ENCODE measurements at places on chromosomes 13 and 19.

- DNase-seq: no peak
These were observed 10.8 kb upstream of the HSPH1 start for GRCh38 chr13:31172535-31172934.

- no peak for DNase-seq
These were observed 244.7 kb downstream of the COL4A1 start for GRCh38 chr13:110062077-110062776.

DNA sequence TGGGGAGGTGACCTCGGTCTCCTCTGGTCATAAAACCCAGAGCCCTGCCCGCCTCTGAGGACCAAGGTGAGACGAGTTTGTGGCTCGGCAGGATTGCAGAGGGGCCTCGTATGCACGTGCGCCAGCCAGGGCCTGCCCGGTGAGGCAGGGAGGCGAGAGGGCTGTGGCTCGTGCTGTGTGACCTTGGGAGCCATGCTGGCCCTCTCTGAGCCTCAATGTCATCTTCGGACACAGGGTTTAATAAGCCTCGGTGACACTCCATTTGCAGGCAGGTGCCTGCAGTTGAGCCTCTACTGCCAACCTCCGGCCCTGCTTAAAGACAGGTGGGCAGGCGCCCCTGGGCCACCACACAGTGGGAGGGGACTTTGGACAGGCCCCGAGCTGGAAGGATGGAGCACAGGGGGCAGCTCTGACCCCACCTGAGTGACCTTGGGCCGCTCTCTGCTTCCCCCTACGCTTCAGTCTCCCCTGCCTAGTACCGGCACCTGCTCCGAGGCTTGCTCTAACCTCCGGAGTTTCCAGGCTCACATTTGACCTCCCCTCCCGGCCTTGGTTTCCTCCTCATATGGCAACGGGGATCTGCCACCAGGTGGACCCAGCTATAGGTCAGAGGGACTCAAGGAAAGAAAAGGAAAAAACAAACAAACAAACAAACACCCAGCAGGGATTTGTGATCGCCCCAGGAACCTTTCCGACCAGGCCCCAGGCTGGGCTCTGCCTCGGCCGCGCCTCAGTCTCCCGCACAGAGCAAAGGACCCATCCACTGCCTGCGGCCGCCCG is 3.1 kb downstream of the ZBTB7A start:
- DNase-seq: no peak

DNA sequence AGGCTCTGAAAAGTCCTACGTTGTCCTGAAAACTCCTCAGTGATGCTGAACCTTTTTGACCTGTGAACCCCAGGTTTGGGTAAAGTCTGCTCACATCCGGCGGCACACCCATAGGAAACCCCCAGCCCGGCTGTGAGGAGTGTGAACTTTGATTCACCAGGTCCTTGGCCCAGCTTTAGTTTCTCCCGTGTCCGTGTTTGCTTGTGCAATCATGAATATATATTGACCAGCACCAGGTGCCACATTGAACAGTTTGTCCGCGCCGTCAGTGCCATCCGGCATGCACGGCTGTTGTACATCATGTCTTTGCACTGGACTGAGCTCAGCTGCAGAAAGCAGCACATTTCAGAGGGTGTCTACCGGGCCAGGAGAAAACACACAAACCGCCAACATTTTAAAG is 45.3 kb downstream of the NFIC start:
- no peak for DNase-seq

DNA sequence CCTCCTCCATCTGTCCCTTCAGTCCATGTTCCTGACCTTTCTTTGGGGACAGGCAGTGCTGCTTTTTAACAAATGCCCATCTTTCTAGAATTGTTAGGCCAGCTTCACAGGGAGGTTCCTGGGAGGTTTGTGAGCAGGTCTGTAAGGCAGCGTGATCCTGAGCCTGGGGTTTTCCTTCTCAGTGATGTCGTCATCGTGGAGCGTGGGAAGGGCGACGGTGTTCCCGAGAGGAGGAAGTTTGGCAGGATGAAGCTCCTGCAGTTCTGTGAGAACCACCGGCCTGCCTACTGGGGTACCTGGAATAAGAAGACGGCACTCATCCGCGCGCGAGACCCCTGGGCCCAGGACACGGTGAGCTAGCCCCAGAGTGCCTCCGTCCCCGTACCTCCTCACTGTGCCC is 26.8 kb downstream of the CHAF1A start:
- DNase-seq: no peak

DNA sequence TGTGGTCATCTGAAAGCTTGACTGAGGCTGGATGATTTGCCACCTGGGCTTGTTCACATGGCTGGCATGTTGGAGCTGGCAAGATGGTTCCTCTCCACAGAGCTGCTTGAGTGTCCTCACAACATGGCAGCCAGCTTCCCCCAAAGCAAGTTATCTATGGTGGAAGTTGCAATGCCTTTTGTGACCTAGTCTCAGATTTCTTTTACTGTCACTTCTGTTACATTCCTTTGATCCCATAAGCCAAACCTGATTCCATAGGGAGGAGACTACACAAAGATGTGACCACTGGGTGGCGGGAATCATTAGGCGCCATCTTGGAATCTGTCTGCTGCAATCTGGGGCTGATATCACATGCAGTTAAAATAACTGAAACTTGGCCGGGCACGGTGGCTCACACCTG is 17.5 kb upstream of the LMTK3 start:
- DNase-seq: no peak

DNA sequence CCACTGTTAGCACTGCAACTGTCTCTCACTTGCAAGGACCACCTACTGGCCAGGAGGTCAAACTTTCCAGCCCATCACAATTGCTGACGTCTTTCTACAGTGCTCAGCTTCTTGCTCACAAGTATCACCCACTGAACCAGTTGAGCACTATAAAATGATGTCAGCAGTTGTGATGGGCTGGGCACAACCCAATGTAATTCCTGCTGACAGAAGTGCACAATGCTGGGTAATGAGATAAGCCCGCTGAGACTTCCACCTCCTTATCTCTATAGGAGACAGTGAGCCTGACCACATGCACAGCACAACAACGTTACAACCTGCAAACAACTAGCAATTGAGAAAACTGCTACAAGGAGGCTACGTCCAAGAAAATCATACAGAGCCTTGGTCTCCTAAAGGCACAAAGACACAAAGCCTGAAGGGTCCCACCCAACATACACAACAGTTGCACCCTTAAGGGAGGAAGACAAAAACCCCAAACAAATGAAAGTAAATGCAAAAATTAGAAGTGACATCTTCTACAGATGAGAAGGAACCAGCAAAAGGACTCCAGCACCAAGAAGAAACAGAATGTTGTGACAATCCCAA is 273.2 kb downstream of the LIG4 start:
- DNase-seq: no peak

Data from CD4-positive, alpha-beta T cell treated with Interleukin-4 for 1 hour (primary cell).